ENCODE measurements at places on chromosomes 2 and 18. TPM values are rescaled to one million over a fixed set of nuclear protein-coding genes. Genes with fewer than 3 reads are reported as not detected.

Gene TSPYL6
- not detected for total RNA-seq

Gene NOSTRIN
- 0.42 TPM for total RNA-seq

Gene IL37
- not detected for total RNA-seq

Gene VWC2L
- total RNA-seq, result not detected

Gene LINC00305
- total RNA-seq, result not detected

Gene EGR4
- total RNA-seq, result not detected

Gene NT5DC4
- total RNA-seq, result not detected

Gene TANC1
- 34.1 TPM for total RNA-seq

Gene TRIM43
- not detected for total RNA-seq

Gene ACTG2
- 2.3 TPM for total RNA-seq

Gene EVA1A
- total RNA-seq, result 26.4 TPM

Gene ODC1
- total RNA-seq, result 253 TPM

Gene ALLC
- not detected for total RNA-seq

Gene C2orf92
- 0.60 TPM for total RNA-seq

Gene ANKRD39
- total RNA-seq, result 20.9 TPM

Gene COL5A2
- 33.1 TPM for total RNA-seq

Gene FOSL2
- total RNA-seq, result 74.8 TPM

Gene EML6
- 0.42 TPM for total RNA-seq

Gene RBKS
- total RNA-seq, result 0.78 TPM

Gene TUBA3E
- not detected for total RNA-seq

Gene FAM124B
- total RNA-seq, result not detected

Gene RAB17
- total RNA-seq, result 0.85 TPM

Gene IL1F10
- not detected for total RNA-seq

Gene UCN
- total RNA-seq, result 1.7 TPM

Gene TNFAIP6
- total RNA-seq, result not detected

Gene IGFBP5
- 1.3 TPM for total RNA-seq

Gene ANKRD36B
- total RNA-seq, result 7.5 TPM

Gene CAVIN2
- 4.9 TPM for total RNA-seq

Gene TMEM178A
- 0.56 TPM for total RNA-seq

Gene FAM161A
- 1.1 TPM for total RNA-seq

Gene FRZB
- 0.21 TPM for total RNA-seq

Gene EN1
- total RNA-seq, result not detected

Gene IRS1
- total RNA-seq, result 27.2 TPM

Gene DNAJC5G
- not detected for total RNA-seq

Gene EIF2AK2
- total RNA-seq, result 13.1 TPM

Gene PJVK
- 0.78 TPM for total RNA-seq

Gene TFPI
- total RNA-seq, result 4.4 TPM

Gene TEKT4
- not detected for total RNA-seq

Gene C2orf80
- not detected for total RNA-seq

Gene PROKR1
- total RNA-seq, result not detected

Gene STAT4
- 2.6 TPM for total RNA-seq

Data from airway epithelial cell (primary cell).